ENCODE measurements at places on chromosomes 7 and 10.

- no peak overlapping the region for H3K27ac ChIP-seq
- no peak overlapping the region for H3K4me3 ChIP-seq
- H3K4me1 ChIP-seq: no peaks in the 10 kb centered on the region
- H3K36me3 ChIP-seq: no peaks in the 10 kb centered on the region
Measured at GRCh38 chr7:1369916-1370657, 89.2 kb downstream of the MICALL2 start.

DNA sequence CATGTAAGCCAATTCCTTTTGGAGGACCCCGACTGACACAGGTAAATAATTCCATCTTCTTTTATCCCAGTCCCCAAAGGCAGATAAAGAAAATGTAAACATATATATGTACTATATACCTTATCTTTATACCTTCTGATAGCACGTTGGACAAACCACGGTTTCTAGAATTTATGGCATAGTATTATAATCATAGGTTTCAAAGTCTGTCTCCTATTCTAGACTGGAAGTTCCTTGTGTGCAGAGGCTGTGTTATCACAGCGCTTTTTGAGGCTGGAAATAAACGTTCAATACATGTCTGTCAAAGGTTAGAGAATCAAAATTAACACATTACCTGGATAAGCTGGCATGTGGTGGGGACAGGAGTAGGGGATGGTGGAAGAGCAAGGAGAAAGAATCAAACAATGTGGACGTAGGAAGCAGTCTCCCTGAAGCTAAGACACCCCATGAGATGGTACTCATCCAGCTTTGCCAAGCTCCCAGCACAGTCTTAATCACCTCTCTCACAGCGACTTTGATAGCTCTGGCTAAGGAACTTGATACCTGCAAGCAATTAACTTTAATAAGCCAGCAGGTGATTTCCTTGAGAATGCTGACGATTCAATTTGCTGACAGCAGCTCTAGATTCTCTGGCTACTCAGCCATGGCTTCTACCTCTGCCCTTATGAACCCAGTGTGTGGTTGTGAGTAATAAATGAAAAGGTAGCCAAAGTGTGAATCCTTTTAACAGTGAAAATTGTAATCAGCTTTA is 208.4 kb upstream of the LRRTM3 start:
- no peaks in the 10 kb centered on the region for H3K27me3 ChIP-seq
- no peaks in the 10 kb centered on the region for H3K36me3 ChIP-seq
- no peak overlapping the region for H3K4me3 ChIP-seq

DNA sequence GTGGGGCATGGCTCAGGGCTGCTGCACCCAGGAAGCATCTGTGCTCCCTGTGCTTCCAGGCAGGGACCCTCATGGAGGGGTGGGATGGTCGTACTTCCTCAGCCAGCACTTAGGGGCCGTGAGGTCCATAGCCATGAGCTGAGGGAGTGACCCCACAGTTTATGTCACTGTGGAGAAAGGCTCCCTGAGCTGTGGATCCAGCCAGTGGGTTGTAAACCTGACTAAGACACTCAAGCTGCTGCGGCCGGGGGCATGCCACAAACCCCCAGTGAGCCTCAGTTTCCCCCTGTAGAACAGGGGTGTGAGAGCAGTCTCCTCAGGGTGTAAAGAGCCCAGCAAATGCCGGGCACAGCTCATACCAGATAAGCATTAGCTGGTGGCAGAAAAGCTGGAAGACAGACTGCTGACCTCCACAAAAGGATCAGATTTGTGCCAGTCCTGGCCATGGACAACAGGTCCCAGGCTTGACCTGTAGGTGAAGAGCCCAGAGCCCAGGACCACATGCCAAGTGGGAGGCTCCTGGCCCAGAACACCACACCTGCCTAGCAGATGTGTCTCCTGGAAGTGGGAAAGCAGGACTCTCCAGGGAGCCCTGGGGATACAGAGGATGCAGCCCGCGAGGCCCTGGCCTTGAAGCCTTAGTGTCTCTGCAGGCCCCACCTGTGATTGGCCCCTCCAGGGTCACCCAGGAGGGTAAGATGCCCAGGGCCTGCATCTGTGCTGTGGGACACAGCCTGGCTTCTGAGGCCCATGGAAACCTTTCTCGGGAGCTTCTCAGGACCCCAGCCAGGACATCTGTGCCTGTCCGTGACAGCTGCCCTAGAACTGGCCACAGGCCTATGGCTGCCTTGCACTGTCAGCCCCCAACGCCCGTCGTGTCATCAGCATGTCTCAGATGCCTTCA is 78.1 kb upstream of the RET start:
- no peak overlapping the region for H3K4me3 ChIP-seq
- peak; percentile 37 for DNase-seq
- H3K27me3 ChIP-seq: no peaks in the 10 kb centered on the region
- H3K36me3 ChIP-seq: no peaks in the 10 kb centered on the region

GRCh38 chr10:77500754-77501151 is 136.9 kb downstream of the KCNMA1 start:
- H3K4me3 ChIP-seq: no peak overlapping the region
- H3K27me3 ChIP-seq: no peaks in the 10 kb centered on the region
- DNase-seq: no peak
- H3K4me1 ChIP-seq: peaks cover 51% of the 10 kb centered on the region

DNA sequence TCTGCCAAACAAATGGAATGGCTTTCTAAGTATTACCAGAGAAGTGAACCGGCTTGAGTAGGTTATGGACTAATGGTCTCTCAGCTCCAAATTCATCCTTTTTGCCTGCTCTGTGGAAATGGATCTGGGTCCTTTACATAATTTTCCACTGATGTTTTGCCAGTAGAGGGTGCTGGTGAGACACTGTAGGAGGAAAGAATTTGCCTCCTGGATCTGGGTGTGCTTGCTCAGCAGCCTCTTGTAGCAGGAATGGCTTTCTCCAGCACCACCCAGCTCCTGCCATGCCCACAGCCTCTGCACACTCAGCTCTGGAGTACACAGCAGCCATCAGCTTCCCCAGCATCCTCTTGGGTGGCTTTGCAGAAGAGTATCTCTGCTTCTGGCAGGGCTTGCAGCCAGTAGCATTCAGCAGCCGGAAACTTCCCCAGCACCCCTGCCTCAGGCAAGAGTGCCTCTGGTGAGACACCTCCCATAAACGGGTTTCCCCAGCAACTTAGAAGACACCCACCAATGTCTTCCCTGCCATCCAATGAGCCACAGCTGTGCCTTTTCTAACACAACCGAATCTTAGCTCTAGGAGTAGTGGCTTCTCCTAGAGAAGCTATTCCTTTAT is 235.0 kb upstream of the PLPP4 start:
- H3K4me3 ChIP-seq: no peak overlapping the region
- no peaks in the 10 kb centered on the region for H3K27me3 ChIP-seq
- H3K36me3 ChIP-seq: no peaks in the 10 kb centered on the region

- DNase-seq: no peak
- H3K4me1 ChIP-seq: peaks cover under 1% of the 10 kb centered on the region
- no peaks in the 10 kb centered on the region for H3K27me3 ChIP-seq
- no peak overlapping the region for H3K4me3 ChIP-seq
- no peak overlapping the region for H3K27ac ChIP-seq
Measured at GRCh38 chr7:108071551-108071950, 58.6 kb downstream of the LAMB4 start.
